Myocyte (in vitro differentiated cells): ENCODE measurements at places on chromosomes 4 and X.

- DNase-seq = no peak
Measured at GRCh38 chr4:169993531-169993930, 32.7 kb downstream of the MFAP3L start.

GRCh38 chrX:24334461-24334860, 20.6 kb upstream of the SUPT20HL2 start:
- no peak for DNase-seq

DNA sequence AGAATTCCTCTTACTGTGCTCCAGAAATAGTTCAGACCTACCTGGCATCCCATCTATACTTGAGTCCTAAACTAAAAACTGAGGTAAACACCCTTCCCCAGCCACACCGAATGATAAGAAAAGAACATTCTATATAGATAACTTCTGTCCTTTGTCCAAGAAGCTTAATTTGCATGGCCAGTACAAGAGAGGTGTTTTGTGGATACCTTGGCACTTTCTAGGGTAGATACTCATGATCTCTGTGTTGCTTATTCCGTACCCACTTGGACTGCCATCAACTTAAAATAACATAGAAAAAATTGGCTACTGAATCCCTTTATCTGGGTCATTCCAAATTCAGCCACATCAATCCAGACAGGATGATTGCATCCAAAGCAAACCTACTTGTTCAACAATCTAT, 1050.4 kb downstream of the STIM2 start:
- no peak for DNase-seq

DNA sequence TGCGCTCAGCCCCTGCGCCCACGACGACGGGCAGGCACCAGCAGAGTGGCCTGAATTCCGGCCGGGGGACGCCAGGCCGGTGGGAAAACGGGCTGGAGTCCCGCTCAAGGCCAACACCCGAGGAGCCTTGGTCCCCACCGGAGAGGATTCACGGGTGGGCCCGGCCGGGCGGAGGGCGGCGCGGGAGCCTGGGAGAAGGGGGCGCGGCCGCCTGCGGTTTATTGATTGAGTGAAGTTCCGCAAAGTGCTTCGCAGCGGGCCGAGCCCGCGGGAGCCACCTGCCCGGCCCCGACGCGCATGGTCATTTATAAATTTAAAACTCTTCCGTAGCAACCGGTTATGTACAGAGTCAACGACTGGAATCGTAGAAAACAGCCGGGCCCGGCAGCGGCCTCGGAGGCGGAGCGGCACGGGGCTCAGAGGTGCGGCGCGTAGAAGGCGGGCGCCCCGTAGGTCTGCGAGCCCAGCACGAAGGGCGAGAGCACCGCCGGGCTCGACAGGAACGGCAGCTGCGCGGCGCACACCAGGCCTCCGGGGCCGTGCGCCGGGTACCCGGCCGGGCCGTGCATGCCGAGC, 3.6 kb downstream of the NKX1-1 start:
- no peak for DNase-seq

- no peak for DNase-seq
Measured at GRCh38 chr4:32890398-32890797, 2170.2 kb downstream of the PCDH7 start.

- DNase-seq = no peak
Measured at GRCh38 chr4:130110189-130110588, 1014.2 kb downstream of the C4orf33 start.

- DNase-seq = peak; percentile 77
Measured at GRCh38 chr4:106369456-106370060, 980 bp upstream of the GIMD1 start.

DNA sequence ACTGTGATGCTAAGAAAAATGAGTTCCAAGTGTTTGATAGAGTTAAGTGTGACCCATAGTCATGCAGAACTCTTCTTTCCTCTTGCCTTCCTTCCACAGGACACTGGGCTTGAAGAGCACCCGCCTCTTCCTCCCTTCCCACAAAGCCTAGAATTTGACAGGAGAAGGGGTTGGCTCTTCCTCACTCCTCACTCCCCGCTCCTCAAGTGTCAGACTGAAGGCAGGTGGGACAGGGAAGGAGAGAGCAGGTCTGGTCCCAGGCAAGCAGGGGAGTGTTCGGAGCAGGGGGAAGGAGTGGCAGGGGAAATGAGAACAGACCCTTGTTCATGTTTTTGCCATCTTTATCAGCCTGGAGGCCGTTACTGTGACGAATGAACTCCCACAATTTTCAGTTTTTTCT, 10.7 kb downstream of the MAGED2 start:
- DNase-seq = no peak

DNA sequence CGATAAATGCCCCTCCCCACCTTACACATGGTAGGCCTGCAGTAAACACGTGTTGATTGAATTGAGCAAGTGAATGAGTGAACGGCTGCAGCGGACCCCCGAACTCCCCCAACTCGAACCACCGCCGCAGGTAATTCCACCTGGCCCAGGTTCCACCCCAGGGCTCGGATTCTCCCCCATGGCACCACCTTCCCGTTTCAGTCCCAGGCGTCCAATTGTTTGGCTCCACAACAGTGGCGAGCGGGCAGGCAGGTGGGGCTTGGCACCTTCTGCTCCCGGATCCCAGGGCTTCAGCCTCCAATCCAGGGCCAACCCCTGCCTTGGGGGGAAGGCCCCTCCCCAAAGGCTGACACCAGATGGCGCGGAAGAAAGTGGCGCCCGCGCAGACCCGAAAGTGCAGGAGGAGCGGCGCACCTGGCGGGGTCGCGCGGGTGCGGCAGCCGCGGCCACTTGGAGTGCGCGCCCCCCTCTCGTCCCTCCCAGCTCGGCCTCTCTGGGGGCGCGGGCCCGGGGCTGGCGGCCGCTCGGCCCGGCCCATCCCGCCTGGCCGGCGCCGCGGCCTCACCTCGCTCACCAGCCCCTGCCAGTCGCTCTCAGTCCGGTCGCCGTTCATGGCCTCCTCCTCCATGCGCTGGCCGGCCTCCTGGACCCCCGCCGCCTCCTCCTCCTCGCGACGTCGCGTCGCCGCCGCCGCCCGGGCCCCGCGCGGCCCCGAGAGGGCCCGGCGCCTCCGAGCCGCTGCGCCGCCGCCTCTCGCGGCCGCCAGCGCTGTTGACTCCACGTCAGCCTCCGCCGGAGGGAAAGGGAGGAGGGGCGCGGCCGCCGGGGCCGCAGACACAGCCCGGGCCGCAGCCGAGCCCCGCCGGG, at the start of gene CCDC149:
Gene CCDC149, minus strand, starts transcription at position 791 of the 867 bp plus-strand sequence. Its CDS starts 178 bp downstream, at position 613.
- peak; percentile 62 for DNase-seq

GRCh38 chrX:109782994-109783700, 50.1 kb upstream of the ACSL4 start:
- DNase-seq = no peak

- DNase-seq = no peak
Measured at GRCh38 chr4:23884261-23884660, 5.6 kb downstream of the PPARGC1A start.

- no peak for DNase-seq
Measured at GRCh38 chr4:60500810-60501209, 699.3 kb upstream of the ADGRL3 start.

DNA sequence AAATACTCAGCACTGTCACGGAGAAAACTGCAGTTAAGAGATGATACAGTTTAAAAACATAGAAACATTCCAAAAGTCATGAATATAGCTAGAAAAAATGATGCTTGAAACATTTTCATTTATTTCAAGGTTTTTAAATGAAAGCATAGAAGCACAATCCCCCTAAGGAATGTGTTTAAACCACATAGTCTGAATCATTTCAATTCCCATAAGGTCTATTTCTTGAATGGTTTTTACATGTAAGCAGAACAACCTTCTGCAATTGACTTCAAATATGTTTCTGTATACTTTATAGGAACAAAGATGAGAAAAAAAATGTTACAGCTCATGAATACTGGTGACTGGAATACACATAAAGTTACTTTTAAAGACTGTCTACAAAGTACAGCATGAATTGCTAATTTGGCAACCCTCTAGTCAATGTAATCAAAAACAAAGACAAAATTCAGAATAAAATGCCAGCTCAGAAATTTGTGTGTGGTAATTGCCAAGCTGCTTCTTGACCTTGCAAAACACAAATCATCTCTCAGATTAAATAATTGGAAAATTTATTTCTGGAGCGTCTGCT, 886.4 kb upstream of the ADGRL3 start:
- DNase-seq = no peak

DNA sequence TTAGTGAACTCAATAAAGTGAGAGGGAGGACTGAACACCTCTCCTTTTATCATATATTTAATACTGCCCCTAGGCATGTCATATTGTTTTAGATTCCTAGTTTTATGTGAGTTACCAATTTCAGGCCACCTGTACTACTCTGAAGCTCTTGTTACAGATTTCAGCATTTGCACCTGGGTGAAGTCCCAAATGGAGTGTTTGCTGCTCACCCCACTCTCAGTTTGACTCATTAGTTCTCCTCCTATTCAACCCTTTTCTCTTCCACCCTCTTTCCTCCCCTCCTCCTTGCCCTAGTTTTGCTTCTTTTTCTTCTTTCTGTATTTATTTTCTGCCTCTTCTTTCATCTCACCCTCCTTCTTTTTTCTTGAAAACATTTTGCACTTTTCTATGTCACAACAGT, 1852.2 kb upstream of the IGFBP7 start:
- DNase-seq = no peak

DNA sequence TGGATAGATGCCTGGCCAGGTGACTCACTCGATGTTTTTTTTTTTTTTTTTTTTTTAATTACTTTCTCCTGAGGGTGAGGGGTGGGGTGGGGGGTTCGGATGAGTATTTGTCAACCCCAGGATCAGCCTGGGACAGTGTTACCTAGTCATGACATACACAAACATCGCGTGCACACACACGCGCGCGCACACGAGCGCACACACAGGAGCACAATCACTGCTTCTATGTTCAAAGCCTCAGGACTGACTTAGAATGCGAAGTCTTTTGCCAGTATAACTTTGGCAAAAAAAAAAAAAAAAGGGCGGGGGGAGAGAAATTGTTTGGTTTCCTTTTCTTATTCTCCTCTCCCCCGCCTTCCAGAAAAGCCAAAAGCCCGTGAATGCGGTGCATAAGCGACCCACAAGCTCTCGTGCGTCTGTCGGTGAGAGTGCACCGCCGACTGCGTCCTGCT, 115.0 kb upstream of the TEX13C start:
- DNase-seq = no peak

- DNase-seq = no peak
Measured at GRCh38 chr4:4456816-4457578, 70.1 kb downstream of the NSG1 start.

DNA sequence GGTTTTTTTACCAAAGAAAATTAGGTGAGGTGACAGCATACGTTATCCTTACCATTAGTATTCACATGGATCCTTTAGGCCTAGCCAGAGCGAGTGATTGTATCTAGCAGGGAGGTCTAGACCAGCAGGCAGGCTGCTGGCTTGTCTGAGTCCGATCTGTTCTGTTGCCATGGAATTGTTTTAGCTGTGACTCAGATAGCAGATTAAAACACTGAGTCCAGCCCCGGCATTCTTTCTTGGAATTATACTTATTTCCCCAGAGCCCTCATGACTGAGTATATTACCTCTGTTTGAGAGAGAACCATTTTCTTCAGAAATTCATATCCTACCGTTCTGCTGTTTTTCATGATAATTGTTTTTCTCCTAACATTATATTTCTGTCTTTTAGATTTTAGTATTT, 37.4 kb downstream of the OCRL start:
- peak; percentile 63 for DNase-seq

- no peak for DNase-seq
Measured at GRCh38 chr4:42703813-42704212, 46.9 kb upstream of the ATP8A1 start.

GRCh38 chr4:109576462-109576861, 16.4 kb downstream of the MCUB start:
- peak; percentile 10 for DNase-seq

- DNase-seq = no peak
Measured at GRCh38 chr4:70778888-70779422, 57.2 kb downstream of the RUFY3 start.

GRCh38 chr4:118947095-118947494, 58.4 kb downstream of the SYNPO2 start:
- no peak for DNase-seq

DNA sequence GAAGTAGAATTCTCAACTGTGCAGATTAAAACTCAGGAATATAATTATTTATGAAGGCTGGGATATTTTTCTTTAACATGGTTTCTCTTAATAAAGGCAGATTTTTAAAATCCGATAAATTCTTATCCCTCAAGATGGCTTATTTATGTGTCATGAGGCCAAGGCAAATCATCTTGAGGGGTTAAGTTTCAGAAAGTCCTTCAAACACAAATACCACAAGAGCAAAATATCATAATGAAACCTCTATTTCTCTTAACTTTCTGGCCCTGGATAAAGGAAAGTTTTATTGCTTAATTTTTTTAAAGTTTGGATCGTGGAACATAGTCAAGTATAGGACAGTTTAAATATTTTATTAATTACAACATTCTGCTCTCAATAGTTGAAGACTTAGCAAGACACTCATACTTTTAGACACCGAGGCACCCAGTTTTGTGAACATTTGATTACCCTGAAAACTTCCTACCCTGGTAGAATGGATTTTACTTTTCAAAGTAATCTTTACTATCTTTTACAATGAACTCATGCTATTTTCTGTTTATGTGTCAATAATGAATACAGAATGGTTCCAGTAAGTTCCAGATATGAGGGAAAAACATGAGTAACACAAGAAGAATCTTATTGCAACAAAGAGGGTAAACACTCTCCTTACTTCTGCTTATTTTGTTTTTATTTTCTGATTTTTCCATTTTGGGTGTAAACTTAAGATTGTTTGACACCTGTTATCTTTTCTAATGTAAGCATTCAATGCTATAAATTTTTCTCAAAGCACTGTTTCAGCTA, 200.7 kb upstream of the IL15 start:
- no peak for DNase-seq

GRCh38 chrX:133330956-133331355, 84.3 kb downstream of the GPC4 start:
- DNase-seq = no peak

GRCh38 chr4:77731656-77732055, 87.5 kb downstream of the CNOT6L start:
- peak; percentile 17 for DNase-seq

- peak; percentile 18 for DNase-seq
Measured at GRCh38 chrX:7435822-7436221, 287.9 kb upstream of the PUDP start.

GRCh38 chrX:71540801-71541200, 7.9 kb downstream of the OGT start:
- no peak for DNase-seq

GRCh38 chr4:177356206-177356605, 46.5 kb downstream of the NEIL3 start:
- no peak for DNase-seq

DNA sequence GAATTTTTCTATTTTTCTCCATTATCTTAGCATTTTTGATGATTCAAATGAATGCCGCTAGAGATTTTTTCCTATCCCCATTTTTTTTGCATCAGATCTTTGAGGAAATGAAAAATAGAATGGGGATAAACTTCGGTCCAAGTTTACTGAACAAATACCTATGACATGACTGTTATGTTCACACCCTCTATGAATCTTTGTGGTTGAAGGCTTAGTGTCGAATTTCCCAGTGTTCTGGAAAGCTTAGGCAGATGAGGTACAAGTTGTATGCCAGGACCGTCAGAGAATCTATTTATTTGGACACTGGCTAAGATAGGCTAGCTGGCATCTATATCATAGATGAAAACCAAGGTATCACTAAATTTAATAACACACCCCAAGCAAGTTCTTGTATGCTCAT, 123.4 kb downstream of the SPCS3 start:
- DNase-seq = peak; percentile 89
